ENCODE measurements at places on chromosomes 11 and 22. TPM values are rescaled to one million over a fixed set of nuclear protein-coding genes. Genes with fewer than 3 reads are reported as not detected.

Gene MS4A6E
- total RNA-seq, result not detected

Gene ALG9
- 23.5 TPM for total RNA-seq

Gene KIRREL3
- total RNA-seq, result under 0.01 TPM

Gene OR51E1
- not detected for total RNA-seq

Gene FJX1
- total RNA-seq, result 140 TPM

Gene SH3BP1
- 7.0 TPM for total RNA-seq

Gene PLEKHB1
- total RNA-seq, result under 0.01 TPM

Gene EXPH5
- total RNA-seq, result 0.39 TPM

Gene SYVN1
- 12.5 TPM for total RNA-seq

Gene OR8G5
- total RNA-seq, result not detected

Gene YWHAH
- total RNA-seq, result 81.2 TPM

Gene DRICH1
- not detected for total RNA-seq

Gene LGALS1
- 6,336 TPM for total RNA-seq

Gene MICAL2
- 18.0 TPM for total RNA-seq

Gene OR51B4
- not detected for total RNA-seq

Gene PRR33
- not detected for total RNA-seq

Gene PRRG4
- total RNA-seq, result not detected

Gene C11orf52
- 0.37 TPM for total RNA-seq

Gene COPB1
- total RNA-seq, result 220 TPM

Gene MEI1
- 0.37 TPM for total RNA-seq

Gene MMP8
- not detected for total RNA-seq

Gene CCDC116
- under 0.01 TPM for total RNA-seq

Gene VPS51
- total RNA-seq, result 127 TPM

Gene OR8A1
- not detected for total RNA-seq

Gene LRRC32
- 36.7 TPM for total RNA-seq

Gene PAX6
- not detected for total RNA-seq

Gene STX3
- 17.6 TPM for total RNA-seq

Gene SPON1
- total RNA-seq, result 1.6 TPM

Data from subcutaneous preadipocyte (primary cell).